ENCODE measurements at places on chromosomes 2 and 18. TPM values are rescaled to one million over a fixed set of nuclear protein-coding genes. Genes with fewer than 3 reads are reported as not detected.

Gene DAW1
- 2.6 TPM for total RNA-seq

Gene MBD5
- 8.0 TPM for total RNA-seq

Gene HMSD
- not detected for total RNA-seq

Gene SLC4A5
- 0.32 TPM for total RNA-seq

Gene OTOF
- 0.09 TPM for total RNA-seq

Gene CROCC2
- total RNA-seq: not detected

Gene POTEF
- total RNA-seq: not detected

Gene HAT1
- 66.7 TPM for total RNA-seq

Gene UGT1A3
- total RNA-seq: not detected

Gene TMX3
- total RNA-seq: 21.4 TPM

Gene MAP2
- 0.82 TPM for total RNA-seq

All from A549 treated with CORT108297 at 1 μM for 4 hours (cell line).